Pancreas (tissue), 10 donors: ENCODE measurements at places on chromosomes 11 and 22. TPM values are rescaled to one million over a fixed set of nuclear protein-coding genes. Genes with fewer than 3 reads are reported as not detected.

- DNase-seq = no peak
Measured at GRCh38 chr11:92776676-92777075, 192.8 kb upstream of the MTNR1B start.

Gene DLG2
- total RNA-seq = 4.8 TPM

Gene NPAS4
- not detected for total RNA-seq

DNA sequence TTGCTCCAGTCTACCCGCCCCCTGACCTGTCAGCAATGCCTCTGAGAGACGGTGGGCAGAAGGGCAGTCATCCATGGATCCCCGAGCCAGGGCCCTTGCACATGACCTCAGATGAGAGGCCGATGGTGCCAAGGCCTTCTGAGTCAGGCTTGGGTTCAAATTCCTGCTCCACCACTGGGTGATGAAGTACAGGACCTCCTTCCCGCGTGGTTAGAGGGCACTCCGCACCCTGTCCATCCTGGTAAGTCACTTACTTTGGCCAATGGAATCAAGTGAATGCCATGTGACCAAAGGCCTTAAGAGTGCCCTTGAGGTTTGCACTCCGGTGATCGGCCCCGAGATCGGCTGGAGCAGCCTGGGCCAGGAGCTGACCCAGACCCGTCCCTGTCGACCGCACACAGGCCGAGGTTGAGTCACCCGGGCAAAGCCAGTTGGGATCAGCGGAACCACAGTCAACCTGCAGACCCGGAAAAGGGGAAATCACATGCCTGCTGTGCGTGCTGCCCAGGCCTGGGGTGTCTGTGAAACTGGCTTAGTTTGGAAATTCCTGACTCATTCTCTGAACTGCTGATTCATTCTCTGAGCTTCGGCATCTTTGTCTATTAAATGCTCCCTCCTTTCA is 48.9 kb downstream of the RTL6 start:
- DNase-seq = no peak

Gene RIBC2
- 0.40 TPM for total RNA-seq

DNA sequence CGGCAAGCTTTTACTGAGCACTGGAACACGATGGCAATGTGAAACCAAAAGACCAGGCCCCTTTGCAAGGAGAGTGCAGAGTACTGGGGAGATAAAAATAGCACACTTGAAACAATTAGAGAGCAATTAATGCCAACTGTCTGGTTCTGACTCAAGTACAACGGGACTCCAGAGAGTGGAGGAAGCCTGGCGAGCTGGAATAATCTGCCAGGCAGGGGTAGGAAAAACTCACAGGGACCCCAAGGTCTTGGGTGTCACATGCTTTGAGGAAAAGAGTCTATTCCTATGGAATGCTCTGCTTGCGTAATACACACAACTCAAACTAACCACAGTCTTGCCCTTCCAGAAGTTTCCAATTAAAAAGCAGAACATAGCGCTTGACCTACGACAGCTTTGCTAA is 113.0 kb upstream of the CLMP start:
- no peak for DNase-seq

- peak; percentile 64 for DNase-seq
Measured at GRCh38 chr22:42780070-42780540, 59.4 kb upstream of the A4GALT start.

- no peak for DNase-seq
Measured at GRCh38 chr11:19209617-19210370, 8.0 kb upstream of the CSRP3 start.

DNA sequence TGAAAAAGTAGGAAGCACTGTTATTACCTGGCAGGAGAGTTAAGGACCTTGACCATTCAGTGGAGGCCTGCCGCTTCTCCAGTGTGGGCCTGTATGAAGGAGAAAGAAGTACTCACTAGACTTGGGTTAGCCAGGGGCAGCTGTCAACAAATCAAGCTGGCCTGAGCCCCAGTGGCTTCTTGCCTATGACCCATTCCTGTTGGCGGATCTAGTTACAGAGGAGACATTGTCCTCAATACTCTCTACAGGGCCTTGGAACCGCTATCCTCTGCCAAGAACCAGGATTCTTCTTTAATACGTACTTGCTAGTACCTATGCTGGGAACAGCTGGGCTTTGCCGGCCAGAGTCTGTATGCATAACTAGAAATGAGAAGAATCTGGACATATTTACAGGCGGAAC is 68.1 kb downstream of the ALX4 start:
- no peak for DNase-seq

GRCh38 chr11:65595543-65596281 is at the start of gene KCNK7:
TSS of gene KCNK7 (minus strand) at chr11:65595800. CDS start at chr11:65595772, 28 bp downstream.
- no peak for DNase-seq

Gene BCO2
- 0.59 TPM for total RNA-seq

- no peak for DNase-seq
Measured at GRCh38 chr22:43993072-43993760, 30.9 kb upstream of the PARVB start.

Gene GGT5
- total RNA-seq = 18.3 TPM

GRCh38 chr22:30381264-30381663 is 5.9 kb downstream of the RNF215 start:
- no peak for DNase-seq

- DNase-seq = no peak
Measured at GRCh38 chr11:996681-997080, 39.8 kb downstream of the MUC6 start.

Gene PNPLA5
- not detected for total RNA-seq

Gene C1QTNF4
- 0.20 TPM for total RNA-seq

DNA sequence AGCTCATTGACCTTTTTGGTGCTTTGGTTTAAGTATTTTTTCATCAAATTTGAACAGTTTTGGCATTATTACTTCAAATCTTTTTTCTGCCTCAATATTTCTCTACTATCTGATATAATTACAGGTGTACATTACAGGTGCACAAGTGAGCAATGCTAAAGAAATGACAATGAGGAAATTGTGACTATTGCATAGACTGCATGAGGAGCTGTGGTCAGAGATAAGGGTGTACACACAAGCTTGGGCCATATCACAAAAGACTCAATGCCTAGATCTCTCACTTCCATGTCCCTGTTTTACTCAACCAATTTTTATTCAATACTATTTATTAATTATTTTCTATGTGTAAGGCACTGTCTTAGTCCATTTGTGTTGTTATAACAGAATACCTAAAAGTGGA is 251.0 kb upstream of the UBASH3B start:
- DNase-seq = no peak

DNA sequence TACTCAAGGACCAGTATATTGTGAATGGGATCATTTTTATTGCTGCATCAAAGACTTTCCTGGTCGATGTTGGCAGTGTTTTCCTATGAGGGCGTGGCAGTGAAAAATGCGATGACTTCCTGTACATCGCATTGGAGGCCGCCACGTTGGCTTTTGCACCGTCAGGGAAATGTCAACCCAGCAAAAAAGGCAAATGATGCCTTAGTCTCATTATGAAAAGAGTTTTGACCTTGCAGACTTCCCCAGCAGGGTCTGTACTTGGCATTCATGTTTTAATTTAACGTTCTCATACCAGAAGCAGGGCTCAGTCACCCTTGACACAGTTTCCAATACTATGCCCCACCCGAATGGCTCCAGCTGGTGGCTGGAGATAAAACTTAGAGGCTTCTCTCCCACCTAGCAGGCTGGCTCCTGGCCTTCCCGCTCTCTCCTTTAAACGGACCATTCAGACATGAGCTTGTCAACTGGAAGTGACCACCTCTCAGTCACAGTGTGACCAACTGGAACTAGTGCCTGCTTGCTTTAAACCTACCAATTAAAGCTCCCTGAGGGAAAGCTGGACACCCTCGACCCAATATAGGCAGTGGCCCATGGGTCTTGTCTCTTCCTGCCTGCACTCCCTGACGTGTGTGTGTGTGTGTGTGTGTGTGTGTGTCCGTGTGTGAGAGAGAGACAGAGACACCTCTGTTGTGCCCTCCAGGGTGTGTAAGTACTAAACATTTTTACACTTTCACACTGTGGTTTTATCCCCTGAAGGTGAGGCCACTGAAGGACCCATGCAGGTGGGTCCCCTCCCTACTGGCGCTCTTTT is 8.7 kb upstream of the GDPD5 start:
- DNase-seq = no peak

- DNase-seq = no peak
Measured at GRCh38 chr11:125768336-125769046, 10.1 kb downstream of the PATE2 start.

- DNase-seq = no peak
Measured at GRCh38 chr11:66325263-66325671, 8.4 kb upstream of the CD248 start.

Gene TIMP3
- 50.5 TPM for total RNA-seq

- no peak for DNase-seq
Measured at GRCh38 chr11:1367721-1368120, 22.0 kb upstream of the BRSK2 start.

DNA sequence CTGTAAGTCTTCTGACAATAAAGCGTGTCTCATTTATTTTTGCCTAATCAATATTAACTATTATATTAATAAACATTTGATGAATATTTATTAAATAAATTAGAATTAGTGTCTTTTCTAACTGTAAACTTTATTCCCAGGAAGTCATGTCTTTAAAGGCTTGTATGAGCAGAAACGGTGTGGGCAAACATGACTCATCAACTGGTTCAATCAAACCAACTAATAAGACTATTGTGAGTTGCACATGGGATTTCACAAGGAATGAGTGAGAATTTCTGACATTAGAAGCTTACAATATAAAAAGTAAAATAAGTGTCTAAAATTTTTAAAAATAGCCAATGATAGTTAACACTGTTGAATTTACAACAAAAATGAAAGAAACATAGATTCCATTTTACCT is 259.2 kb upstream of the CTSC start:
- DNase-seq = no peak

DNA sequence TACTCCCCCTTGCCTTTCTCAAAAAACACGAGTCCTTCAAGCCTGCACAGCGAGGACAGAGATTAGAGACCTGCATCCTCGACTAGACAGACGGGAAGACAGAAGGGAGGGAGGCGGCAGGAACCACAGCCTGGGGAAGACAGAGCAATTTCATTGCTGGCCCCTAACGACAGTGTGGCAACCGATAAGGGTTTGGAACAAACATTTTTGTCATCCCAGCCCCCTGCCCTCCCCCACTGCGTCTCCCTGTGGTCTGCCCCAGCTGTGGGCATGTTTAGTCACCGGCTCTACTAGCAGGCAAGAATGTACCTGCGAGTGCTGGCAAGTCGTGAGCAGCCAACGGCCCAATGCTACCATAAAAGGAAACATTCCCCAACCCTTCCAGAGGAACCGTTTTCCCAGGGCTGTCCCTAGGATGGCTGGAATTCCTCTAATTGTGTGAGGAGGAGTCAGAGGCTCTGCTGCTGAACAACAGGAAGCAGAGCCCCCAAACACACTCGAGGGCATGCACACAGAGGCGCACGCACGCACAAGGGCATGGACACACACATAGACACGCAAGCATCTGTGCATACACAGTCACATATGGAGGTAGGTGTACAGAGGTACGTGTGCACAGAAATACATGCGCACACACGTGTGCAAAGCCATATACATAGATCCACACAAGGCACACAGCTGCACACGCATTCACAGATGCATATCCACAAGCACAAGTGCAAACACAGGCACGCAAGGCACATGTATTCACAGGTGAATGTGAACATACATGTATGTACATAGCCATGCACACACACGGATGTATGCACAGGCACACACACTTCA is 58.3 kb downstream of the MYH9 start:
- DNase-seq = no peak

DNA sequence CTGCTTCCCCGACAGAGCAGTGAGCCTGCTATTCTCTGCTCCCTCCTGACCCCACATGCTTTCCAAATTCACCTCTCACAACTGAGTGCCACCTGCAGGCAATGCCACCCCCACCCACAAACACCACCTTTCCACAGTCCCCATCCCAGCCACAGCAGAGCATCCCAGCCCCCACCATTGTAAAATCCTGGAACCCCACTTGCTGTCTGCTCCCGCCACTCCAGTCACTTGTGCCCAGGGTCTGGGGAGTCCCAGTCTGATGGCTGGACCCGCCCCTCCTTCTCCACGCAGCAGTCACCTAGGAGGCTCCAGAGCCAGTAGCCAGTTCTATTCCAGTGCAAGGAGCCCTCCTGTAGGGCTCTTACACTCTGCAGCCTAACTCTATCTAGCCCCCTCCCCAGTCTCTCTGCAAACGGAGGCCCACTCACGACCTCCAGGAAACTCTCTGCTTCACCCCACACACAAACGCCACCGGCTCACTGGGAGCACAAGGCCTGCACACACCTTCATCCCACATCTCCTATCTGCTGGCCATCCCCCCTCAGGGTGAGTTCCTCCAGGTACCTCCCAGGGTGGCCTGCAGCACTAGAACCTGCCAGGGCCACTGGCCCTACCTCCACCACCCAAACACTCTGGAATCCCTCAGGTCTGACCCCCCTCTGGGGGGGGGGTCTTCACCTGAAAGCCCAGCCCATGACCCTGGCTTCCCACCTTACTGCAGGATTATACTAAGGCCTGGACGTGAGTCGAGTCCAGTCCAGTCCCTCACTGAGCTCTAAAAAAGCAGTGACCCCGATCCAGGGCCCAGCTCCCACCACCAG is 1.4 kb downstream of the GNB1L start:
- DNase-seq = no peak

Gene RTN4RL2
- 0.55 TPM for total RNA-seq

- DNase-seq = no peak
Measured at GRCh38 chr11:44860346-44860745, 90.3 kb downstream of the TP53I11 start.
